Ureter (tissue), 1 donor: ENCODE measurements at places on chromosomes 2 and 18.

- no peak for DNase-seq
Observed at GRCh38 chr2:201854841-201855240, 48.5 kb downstream of the CDK15 start.

GRCh38 chr18:77676910-77677309 lies 427.3 kb downstream of the GALR1 start:
- no peak for DNase-seq

DNA sequence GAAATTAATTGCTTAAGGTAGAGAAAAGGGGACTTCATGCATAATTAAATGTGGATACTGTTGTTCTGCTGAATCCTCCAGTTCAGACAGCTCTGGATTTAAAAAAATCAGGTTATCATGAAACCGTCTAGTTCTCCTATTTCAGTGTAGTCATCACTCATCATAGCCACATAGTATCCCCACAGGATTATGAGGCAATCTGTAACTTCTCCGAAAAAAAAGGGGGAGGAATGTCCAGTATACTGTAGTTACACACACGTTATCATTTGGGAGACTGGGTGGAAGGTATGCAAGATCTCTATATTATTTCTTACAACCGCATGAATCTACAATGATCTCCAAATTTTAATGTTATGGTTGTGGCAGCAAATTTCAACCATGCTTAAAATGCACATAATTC lies 114.0 kb downstream of the HIBCH start:
- DNase-seq = no peak

- no peak for DNase-seq
Observed at GRCh38 chr2:74714691-74715080, 60.6 kb downstream of the SEMA4F start.

DNA sequence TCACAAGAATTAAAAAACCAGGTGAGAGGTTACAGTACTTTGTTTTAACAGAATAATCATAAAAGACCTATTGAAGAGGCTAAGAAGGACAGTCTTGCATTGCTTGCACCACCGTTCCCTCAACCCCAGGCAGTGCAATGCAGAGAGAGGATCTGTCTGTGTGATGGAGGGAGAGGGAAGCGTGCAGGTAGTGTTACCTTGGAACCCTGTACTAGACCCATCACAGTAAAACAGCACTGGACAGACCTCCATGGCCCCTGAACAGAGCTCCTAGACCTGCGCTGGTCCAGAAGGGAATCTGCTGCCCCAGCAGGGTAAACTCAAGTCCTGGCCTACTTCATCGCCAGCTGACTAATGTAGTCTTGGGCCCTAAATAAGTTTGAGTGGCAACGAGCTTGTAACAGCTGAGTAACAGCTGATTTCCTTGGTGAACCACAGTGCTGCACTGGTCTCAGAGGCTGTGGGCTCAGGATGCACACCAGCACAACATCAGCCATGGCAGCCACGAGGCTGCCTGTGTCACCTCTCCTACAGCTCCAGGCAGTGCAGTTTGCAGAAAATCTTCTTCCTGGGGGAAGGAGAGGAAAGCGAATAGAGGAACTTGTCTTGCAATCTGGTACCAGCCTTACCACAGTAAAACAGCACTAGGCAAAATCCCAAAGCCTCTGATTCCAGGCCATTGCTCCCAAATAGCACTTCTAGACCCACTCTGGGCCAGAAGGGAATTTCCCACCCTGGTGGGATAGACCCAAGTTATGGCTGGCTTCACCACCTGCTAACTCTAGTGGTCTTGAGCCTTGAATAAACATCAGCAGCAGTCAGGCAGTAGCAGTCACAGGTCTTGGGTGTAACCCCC lies 417.2 kb downstream of the CDH7 start:
- no peak for DNase-seq

GRCh38 chr2:226600802-226601201 lies 198.8 kb downstream of the IRS1 start:
- no peak for DNase-seq

DNA sequence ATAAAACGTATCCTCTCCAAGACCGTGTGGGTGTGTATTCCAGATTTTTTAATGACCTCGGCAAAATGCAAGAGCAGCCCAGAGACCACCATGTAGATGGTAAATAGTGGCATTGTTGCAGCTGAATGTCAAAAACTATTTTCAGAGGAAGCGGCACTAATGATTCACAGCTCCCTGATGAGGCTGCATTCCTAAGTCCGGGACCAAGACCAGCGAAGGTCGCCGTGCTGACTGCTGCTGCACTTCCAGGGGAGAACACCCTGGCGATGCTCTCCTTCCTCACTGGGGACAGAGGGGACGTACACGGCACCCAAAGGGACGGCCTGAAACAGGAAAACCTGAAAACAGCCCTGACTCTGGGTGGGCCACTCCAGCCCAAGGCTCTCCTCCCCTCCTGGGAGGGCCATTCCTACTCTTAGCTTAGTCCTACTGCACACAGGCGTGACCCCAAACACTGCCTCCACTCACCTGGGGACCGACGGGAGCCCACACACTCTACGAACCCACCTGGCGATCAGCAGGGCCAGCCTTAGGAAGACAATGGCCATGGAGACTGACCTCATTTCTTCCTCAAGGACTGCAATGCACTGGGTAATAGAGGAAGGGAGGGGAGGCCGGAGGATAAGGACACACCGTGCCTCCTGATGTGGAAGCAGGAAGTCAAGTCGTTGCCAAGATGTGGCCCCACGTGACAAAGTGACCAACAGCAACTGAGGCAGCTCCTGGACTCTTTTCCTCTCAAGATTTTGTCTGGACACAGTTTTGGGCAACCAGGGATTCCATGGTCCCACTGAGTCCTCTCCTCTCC lies 82.8 kb downstream of the ZNF516 start:
- no peak for DNase-seq

DNA sequence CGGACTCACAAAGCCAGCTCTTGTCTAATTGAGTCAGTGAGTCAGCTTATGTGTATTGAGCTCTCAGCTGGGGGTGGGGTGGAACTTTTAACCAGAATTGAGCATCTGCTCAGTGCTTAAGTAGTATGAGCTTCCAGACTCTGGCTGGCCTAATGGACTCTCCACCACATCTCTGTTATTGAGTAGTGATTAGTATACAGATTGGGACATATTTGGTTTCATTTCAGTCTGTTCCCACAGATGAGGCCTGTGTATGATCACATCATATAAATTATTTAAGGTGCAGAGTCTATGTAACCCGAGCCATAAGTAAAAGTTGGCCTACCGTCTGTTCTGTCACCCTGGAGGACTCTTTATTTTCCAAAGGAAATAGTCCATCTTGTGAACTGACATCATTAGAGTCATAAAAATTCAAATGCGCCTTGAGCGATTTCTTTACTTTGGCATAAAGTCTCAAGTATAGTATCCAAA lies 152.1 kb downstream of the THSD7B start:
- DNase-seq = no peak

DNA sequence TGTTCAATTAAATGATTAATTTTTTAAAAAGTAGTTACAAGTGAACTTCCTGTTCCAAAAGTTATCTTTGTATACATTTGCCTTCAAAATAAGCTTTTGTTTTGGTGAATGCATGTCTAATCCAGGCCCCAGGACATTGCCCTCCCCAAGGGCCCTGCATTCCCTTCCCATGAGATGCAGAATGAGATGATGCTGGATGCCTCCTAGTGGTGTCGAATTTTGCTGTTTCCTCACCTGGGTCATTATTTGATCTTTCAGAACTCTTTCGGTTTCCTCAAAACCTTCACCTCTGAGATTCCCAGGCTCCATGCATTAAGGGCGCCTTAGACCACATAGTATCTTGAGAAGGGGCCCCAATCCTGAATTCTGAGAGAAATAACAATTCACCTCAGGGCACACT lies 728.8 kb downstream of the CNTNAP5 start:
- DNase-seq = no peak

- DNase-seq = no peak
Observed at GRCh38 chr2:207469943-207470729, 59.6 kb upstream of the CREB1 start.

- no peak for DNase-seq
Observed at GRCh38 chr2:236894791-236895190, 190.9 kb upstream of the COPS8 start.

DNA sequence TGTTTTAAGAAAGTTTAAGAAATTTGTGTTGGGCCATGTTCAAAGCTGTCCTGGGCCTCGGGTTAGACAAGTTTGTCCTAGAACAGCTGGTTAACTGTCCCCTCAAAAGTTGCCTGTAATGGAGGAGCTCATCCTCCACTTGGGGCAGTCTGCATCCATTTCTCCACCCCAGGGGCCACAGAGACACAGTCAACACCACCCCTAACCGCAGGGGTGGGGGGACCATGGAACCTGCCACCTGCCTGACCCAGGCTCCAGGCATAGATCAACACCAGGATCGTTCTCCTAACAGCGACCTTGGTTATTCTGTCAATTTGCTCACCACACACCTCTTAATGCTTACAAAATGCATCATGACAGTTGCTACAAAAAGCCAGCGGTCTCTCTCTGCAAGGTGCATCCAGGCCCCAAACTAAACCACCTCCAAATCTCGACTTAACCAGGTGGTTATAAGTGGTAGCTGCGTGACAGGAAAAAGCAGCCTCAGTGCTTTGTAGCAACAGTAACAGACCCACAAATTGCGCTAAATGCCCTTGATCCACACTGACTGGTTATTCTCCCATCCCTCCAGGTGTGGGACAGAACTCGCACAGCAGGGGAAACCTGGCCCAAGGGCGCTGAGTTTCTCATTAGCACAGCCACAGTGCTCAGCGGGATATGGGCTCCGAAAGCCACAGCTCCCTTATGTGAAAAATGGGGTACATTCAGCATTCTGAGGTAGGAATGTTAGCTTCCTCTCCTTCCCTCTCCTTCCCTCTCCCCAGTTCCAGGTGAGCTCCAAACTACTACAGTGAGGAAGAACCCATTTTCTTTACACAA lies 48.0 kb downstream of the HDLBP start:
- DNase-seq = no peak

GRCh38 chr2:204869132-204869823 lies 324.0 kb downstream of the PARD3B start:
- DNase-seq = no peak

DNA sequence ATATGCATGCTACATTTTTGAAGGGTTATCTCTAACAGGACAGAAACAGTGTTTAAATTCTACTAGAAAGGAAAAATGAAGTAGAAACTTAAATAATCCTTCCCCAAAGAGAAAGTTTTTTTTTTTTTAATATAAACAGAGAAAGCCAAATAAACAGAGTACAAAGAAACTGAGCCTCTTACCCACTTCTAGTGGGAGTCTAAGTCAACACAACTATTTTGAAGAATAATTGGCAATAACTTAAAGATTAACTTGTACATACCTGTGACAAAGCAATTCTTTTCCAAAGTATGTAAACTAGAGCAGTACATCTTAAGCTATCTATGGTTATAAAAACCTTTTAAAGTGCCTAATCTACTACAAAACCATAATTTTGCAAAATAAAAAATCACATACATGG lies 224.7 kb downstream of the KCNH7 start:
- DNase-seq = no peak

GRCh38 chr2:48910961-48911360 lies 155.4 kb upstream of the LHCGR start:
- no peak for DNase-seq

GRCh38 chr2:54680397-54681041 lies 42.9 kb upstream of the EML6 start:
- DNase-seq = no peak

DNA sequence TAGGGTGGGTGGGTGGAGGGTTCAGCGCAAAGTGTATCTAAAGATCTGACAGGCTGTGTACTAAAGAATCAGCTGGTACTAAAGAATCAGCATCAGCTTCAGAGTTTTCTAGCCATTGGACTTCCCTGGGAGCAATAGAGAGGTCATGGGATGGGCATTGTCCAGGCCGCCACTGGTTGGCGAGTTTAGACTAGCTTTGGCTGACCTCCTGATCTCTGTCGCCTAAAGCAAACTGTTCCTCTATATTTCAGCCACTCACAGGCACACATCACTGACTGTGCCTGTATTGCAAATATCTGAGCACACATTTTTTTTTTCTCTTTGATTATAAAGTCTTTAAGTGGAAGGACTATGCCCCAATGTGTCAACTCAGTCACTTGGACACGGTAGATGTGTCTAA lies 267.8 kb upstream of the SKOR2 start:
- no peak for DNase-seq

GRCh38 chr2:83172841-83173240 lies 1286.2 kb downstream of the SUCLG1 start:
- no peak for DNase-seq

DNA sequence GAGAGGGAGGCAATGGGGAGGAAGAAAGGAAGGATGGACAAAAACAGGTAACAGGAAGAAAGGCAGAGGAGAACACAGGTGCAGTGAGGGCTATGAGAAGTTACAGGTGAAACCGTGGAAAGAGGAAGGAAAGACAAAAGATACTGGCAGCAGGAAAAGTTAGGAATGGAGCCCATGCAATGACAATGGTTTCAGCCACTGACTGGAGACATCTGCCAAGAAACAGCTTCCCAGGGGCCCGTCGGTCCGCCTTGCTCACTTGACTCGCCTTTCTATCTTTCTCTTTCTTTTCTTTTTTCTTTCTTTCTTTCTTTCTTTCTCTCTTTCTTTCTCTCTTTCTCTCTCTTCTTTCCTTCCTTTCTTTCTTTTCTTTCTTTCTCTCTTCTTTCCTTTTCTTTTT lies 37.5 kb downstream of the ST8SIA5 start:
- DNase-seq = no peak

DNA sequence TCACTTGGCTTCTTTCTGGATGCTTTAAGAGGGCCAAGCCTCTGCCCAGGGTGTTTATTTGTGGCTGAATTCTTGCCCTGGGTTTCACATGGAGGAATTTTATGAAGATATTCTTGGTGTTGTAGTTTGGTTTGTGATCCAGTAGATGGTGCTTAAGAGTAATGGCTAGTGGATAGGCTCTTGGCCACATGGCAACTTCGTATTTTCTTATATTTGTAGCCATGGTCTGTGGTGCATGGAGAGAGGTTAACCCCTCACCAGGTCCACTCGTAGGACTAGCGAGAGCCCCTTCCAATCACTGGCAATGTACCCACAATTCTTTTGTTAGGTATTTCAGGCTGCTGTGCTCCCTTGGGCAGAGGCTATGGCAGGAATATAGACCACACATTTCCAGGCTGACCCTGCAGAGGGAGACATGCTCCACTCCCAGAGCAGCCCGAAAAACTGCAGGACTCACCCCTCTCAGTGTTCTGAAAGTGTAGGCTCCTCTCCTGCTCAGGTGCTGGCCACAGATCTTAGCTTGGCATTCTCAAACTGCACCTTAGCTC lies 582.1 kb upstream of the SETBP1 start:
- no peak for DNase-seq

GRCh38 chr2:145020694-145021093 lies 500.8 kb upstream of the ZEB2 start:
- DNase-seq = no peak

DNA sequence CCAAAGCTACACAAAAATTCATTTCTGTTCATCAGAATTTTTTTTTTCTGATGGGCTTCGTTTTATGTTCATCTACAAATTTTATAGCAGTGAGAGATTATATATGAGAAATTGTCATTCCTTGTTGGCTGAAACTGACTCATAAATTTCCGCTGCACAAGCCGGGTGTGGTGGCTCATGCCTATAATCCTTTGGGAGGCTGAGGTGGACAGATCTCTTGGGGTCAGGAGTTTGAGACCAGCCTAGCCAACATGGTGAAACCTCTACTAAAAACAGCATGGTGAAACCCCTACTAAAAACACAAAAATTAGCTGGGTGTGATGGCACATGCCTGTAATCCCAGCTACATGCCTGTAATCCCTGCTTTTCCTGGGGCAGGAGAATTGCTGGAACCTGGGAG lies 72.0 kb downstream of the PLEKHM3 start:
- DNase-seq = no peak
